ENCODE measurements at places on chromosomes 12 and 14.

GRCh38 chr12:29316752-29317151 lies 64.2 kb downstream of the ERGIC2 start:
- DNase-seq: no peak

- no peak for DNase-seq
These were observed 30.7 kb upstream of the PWP1 start for GRCh38 chr12:107654873-107655272.

DNA sequence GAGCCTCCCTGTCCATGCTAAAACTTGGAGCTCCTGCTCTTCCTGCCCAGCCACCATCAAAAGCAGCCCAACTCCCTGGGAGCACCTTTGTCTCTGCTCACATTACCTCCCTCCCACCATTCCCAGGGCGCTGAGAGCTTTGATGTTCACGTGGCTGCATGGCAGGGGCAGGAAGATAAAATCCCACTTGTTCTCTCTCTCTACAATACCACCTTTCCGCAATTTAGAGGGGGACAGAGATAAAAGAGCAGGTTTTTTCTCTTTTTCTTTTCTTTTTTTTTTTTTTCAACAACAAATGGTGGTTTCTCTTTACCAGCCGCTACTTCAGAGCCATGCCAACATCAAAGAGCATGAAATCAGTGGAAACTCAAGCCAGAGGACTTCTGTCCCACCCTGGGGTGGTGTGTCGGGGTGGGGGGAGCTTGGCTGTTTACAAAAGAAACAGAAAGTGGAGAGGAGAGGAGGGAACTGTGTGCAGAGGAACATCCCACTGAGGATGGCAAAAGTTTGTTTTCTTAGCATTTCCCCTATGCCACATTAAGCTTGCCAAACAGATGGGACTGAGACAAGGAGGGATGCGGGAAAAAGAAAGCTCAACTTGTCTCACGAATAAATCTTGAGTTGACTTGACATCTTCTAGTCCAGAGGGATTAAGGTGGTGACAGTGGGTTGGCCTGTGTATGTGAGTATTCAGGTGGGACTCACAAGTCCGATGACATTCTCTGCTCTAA lies 103.7 kb upstream of the NUDT4 start:
- no peak for DNase-seq

GRCh38 chr12:29164477-29165393 lies 15.7 kb downstream of the FAR2 start:
- no peak for DNase-seq

DNA sequence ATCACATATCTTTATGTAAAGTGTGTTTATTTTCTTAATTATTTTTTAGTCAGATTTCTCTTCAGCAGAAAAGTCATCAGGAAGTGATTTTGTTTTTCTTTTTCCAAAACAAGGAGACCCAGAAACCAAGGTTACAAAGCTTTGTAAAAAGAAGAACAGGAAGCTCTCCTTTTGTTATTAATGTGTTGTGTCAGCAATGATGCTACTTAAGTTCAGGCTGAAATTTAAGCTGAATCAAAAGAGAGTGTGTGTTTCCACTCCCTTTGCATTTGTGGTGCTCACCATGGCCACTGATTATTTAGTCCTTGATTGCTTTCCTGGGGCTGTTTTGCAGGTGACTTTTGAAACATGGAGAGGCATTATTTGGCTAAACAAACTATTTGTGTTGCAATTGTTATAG lies 155.3 kb upstream of the ATP2B1 start:
- DNase-seq: no peak

DNA sequence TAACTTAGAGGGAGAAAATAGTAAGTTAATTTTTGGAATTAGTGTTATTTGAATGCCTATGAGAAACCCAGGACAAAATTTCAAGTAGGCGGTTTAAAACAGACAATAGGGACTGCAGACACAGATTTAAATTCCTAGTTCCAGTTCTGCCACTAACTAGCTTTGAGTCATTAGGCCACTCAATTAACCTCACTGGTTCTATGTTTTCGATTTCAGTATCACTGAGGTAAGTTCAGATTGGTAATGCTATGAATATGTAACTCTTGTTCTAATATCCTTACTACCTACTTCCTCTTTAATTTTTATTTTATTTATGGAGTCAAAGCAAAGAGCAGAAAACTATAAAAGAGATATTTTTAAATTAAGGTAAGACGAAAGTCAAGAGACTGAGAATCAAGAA lies 52.6 kb downstream of the GALC start:
- no peak for DNase-seq

DNA sequence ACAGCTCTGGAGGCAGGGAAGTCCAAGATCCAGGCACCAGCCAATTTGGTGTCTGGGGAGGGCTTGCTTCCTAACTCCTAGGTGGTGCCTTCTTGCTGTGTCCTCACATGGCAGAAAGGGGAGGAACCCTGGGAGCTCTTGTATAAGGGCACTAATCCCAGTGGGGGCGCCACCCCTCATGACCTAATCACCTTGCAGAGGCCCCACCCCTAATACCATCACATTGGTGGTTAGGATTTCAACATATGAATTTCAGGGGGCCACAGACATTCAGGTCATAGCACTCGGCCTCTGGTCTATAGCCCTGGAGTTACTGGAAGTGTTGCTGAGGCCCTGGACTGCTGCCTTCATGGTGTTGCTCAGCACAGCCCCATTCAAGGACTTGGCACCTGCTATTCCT lies 14.6 kb downstream of the PSMD9 start:
- DNase-seq: no peak
